ENCODE measurements at places on chromosomes 1 and 21.
A peak's percentile ranks its signal among the peaks of the same experiment; 100 is the strongest.

GRCh38 chr1:108817016-108817415 is 39.9 kb downstream of the AKNAD1 start:
- DNase-seq: peak; percentile 66

DNA sequence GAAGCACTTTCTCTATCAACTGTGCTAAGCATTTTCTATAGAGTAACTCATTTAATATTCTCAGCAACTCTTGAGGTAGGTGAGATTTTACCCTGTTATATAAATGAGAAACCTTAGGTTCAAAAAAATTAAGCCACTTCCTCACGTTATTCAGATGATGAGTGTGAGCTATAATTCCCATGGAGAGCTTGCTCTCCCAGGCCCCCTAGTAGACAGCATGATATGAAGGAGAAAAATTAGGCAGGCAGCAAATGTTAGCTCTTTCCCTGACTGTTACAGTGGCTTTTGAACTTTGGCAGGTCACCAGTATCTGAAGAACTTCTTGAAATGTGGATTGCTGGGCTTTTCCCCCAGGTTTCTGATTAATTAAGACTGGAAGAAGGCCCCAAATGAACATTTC is 753.1 kb downstream of the NCAM2 start:
- DNase-seq: no peak

DNA sequence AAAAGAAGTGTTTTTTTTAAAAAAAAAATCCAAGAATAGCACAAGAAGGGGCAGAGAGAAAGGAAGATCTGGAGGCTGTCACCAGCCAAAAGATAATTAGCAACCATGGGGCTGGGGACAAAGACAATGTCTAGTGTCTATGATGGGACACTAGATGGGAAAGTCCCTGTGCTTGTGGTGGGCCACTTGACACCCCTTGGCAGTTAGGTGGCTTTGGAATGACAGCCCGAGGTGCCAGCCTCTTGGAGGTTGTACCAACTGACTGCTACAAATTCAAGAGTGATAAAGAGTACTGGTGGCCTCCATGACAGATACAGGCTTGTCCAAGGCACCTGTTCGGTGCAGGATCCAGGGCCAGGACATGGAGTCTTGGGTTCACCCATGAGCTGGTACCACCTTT is 21.6 kb downstream of the ATP2B4 start:
- DNase-seq: no peak

GRCh38 chr1:16237343-16237830 is 404 bp upstream of the CPLANE2 start:
- no peak for DNase-seq

GRCh38 chr1:151839457-151840403 is at the start of gene C2CD4D:
C2CD4D (minus strand) TSS chr1:151839820; CDS start chr1:151838989, 831 bp downstream.
- DNase-seq: peak; percentile 85

DNA sequence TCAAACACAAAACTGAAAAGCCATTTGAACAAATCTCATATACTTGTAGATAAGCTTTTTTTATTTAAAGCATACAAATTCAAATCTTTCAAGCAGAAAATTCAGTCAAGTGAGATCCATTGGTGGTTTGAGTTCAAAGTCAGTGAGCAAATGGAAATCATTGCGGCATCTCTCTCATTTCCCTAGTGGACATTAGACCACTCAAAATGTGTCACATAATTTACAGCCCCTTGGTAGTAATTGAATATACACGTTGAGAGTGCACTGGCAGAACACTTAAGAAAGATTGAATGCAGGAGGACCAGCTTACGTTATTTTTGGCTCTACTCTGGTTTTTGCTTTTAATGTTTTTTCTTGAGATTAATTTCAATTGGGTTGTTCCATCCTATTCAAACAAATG is 633.7 kb downstream of the USP25 start:
- no peak for DNase-seq

GRCh38 chr1:13956393-13956792 is 256.4 kb downstream of the PRDM2 start:
- no peak for DNase-seq

DNA sequence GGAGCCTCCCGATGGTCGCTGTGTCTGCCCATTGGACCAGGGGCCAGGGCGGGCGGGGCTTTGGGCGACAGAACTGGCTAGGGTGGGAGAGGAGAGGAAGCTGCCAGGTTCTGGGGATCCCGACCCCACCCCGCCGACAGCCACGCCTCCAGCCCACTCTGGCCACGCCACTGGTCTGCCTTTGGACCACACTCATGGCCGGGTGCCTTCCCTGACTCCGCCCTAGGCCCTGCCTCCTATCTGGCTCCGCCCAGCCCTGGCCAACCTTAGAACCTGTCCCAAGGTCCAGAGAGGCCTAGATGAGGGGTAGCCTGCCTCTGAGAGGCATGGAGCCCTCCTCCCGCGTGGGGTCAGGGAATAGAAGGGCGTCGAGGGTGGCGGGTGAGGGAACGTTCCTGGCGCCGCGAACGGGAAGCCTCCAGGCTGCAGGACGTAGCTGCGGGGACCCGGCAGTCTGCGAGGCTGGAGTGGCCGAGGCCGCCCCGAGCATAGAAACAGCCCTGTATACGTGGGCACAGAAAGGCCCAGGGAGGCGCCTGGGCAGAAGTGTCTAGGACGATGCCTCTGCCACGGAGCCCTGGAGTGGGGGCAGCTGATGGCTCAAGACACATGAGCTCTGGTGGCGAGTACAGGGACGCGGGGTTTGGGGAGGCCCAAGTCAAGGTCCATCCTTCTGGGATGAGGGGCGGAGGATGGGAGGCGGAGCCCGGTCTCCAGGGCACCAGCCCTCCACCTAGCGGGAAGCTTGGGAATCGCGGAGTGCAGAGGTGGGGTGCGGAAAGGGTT is 11.5 kb upstream of the COL16A1 start:
- peak; percentile 81 for DNase-seq

GRCh38 chr1:31978843-31979400 is 34.7 kb upstream of the KHDRBS1 start:
- DNase-seq: no peak

DNA sequence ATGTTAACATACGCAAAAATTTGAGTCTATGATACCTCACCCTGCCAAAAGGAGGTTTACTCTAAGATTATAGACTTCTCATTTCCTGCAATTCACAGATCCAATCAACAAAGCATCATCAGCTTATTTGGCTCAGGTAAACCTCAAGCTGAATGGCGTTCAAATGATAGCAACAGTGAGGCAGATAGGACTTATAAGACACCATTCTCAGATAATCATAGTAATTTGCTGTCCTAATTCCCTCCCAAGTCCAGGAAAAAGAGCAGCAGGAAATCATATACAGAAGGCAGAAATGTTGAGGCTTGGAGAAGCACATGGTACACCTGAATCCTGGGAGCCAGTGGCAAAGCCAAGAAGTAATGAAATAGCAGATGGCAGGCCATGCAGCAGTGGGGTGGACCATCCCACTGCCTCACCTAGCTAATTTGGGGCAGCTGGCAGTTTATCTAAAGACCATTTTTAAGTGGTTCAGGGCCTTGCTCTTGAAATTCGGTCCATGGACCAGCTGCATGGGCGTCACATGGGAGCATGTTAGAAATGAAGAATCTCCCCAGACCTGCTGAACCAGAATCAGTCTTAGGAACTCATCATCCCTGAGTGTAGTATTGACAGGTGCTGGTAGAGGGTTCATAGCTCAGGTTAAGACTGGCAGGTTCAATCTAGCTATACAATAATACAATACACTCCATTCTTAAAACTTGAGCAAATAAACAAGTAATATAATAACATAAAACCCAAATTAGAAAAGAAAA is 57.7 kb downstream of the ASTN1 start:
- no peak for DNase-seq

GRCh38 chr1:61865646-61866220 is 123.5 kb downstream of the PATJ start:
- no peak for DNase-seq

- DNase-seq: no peak
These were observed 70.3 kb downstream of the USP24 start for GRCh38 chr1:55144886-55145285.

DNA sequence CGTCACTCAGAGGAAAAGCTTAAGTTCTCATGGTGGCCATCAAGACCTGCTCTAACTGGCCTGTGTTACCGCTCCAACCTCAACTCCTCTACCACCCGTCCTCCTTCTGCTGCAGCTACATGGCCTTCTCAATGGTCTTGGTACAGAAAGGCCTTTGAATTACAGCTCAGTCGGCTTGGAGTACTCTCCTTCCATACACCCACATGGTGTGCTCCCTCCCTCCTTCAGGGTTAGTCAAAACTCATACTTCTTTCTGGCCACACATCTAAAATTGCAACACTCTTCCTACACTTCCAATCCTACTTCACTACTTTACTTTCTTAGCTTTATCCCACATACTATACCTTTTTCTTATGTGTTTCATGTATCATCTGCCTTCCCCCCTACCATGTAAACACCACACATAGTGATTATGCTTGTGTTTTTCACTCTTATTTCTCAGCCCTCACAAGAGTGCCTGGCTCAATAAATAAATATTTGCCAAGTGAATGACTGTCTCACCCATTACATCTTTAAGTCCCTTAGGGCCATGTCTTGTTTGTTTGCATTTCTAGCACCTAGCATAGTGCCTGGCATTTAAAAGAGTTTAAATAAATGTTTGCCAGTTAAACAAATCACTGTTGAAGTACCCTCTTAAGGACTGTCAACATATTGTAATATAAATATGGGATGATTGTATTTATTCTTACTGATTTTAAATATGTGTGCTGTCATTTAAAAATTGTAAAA is 37.6 kb upstream of the HMCN1 start:
- no peak for DNase-seq

GRCh38 chr1:85406081-85406480 is 58.9 kb downstream of the DDAH1 start:
- DNase-seq: no peak

DNA sequence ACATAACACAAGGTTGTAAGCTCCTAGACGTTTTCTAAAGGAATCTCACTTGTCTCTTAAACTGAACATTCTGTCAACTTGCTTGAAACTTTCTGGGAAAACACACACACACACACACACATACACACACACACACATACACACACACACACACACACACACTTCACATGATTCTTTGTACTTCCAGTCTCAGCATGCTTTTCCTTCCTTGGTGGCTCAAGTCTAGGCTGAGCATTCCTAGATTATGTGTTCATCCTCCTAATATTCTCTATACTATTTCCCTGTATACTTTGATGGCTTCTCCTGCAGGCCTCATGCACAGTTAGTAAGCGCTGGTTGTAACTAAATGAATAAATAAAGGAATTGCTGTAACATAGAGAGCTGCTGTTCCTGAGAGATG is 372.1 kb downstream of the PTPRC start:
- no peak for DNase-seq

DNA sequence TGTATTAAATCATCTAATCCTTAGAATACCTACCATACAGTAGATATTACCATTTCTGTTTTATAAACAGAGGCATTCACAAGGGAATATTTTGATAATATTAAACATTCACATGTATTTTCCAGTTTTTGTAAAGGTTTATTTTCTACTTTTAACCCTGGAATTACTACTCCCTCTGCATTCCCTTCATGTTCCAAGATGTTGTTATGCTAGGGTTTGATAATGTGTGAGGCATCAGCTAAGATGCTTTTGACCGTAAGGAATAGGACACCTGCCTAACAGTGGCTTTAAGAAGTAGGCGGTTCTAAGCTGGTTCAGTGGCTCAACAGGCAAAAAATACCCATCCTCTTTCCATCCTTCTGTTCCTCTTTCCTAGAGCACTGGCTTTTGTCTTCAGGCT is 131.9 kb upstream of the USP24 start:
- DNase-seq: no peak

- no peak for DNase-seq
These were observed 46.1 kb downstream of the PUM1 start for GRCh38 chr1:31019401-31019800.

DNA sequence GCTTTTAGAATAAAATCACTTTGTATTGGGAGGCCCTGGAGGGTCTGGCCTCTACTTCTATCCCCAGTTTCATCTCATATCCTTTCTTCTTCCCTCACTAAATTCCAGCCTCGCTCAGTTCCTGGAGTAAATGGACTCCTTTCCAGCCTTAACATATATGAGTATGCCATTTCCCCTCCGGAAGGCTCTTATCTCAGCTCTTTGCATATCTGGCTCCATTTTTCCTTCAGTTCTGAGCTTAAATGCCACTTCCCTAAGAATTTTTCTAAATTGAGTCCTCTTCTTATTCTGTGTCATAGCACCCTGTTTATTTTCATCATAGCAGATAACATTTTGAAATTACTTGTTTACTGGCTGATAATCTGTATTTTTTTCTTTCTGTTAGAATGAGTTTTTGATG is 20.2 kb upstream of the DUSP10 start:
- no peak for DNase-seq

DNA sequence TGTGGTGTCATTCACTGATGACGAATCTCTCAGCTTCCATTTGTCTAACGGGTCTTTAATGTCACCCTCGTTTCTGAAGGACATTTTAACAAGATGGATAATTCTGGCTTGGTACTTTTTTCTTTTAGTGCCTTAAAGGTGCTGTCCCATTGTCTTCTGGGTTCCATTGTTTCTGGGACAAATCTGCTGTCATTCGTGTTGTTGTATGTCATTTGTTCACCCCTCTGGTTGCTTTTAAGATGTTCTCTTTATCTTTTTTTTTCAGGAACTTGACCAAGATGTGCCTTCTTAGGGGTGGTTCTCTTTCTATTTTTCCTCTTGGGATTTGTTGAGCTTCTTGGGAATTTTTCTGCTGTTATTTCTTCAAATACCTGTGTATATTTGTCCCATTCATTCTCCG is 14.0 kb upstream of the MMEL1 start:
- DNase-seq: no peak

- DNase-seq: no peak
These were observed 1.5 kb upstream of the SCP2 start for GRCh38 chr1:52925571-52926005.

DNA sequence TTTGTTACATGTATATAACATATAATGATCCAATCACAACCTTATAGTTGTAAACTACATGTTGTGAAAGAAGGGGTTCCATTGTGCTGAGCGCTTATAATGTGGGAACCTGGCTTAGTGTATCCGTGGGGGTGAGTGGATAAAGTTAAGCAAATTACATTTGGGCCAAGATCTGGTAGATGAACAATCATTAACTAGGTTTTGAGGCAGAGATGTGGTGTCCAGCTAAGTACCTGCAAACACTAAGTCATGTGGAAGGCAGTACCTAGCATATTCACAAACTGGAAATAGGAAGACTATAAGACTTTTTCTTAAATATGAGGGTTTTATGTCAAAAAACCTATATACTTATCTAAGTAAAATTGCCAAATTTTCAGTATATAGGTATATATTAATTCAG is 167.2 kb upstream of the PDE4B start:
- DNase-seq: no peak

GRCh38 chr1:230381585-230381984 is 44.5 kb downstream of the PGBD5 start:
- DNase-seq: no peak

GRCh38 chr1:87104140-87104539 is 189.7 kb downstream of the HS2ST1 start:
- no peak for DNase-seq

GRCh38 chr1:182317611-182318161 is 73.9 kb downstream of the GLUL start:
- no peak for DNase-seq
